Left lung (tissue), 14 donors: ENCODE measurements at places on chromosomes 6 and 20. TPM values are rescaled to one million over a fixed set of nuclear protein-coding genes. Genes with fewer than 3 reads are reported as not detected.

The ABRACL gene
- polyA plus RNA-seq: 29.0 TPM

The PERP gene
- polyA plus RNA-seq: 26.0 TPM

The ZNF318 gene
- polyA plus RNA-seq: 31.8 TPM

The NMBR gene
- polyA plus RNA-seq: 0.36 TPM

The CCN6 gene
- 0.38 TPM for polyA plus RNA-seq

The MYL9 gene
- polyA plus RNA-seq: 220 TPM

The GNAS-AS1 gene
- 1.3 TPM for polyA plus RNA-seq

The MCHR2 gene
- polyA plus RNA-seq: not detected

The LHFPL5 gene
- not detected for polyA plus RNA-seq

The HLA-DRA gene
- 75.0 TPM for polyA plus RNA-seq

The HSPA1B gene
- polyA plus RNA-seq: 66.6 TPM

The RCAN2 gene
- 2.5 TPM for polyA plus RNA-seq

The SLC22A3 gene
- polyA plus RNA-seq: 31.4 TPM

The CLPSL1 gene
- not detected for polyA plus RNA-seq

The HLA-DMB gene
- polyA plus RNA-seq: 7.4 TPM

The SPEF1 gene
- 0.63 TPM for polyA plus RNA-seq

The C20orf144 gene
- 0.32 TPM for polyA plus RNA-seq

The PMEPA1 gene
- 24.1 TPM for polyA plus RNA-seq

The DPPA5 gene
- polyA plus RNA-seq: not detected

The LPA gene
- 0.04 TPM for polyA plus RNA-seq

The ZC2HC1B gene
- not detected for polyA plus RNA-seq

The PANK2 gene
- 41.0 TPM for polyA plus RNA-seq
